ENCODE measurements at places on chromosomes 3 and 15.

DNA sequence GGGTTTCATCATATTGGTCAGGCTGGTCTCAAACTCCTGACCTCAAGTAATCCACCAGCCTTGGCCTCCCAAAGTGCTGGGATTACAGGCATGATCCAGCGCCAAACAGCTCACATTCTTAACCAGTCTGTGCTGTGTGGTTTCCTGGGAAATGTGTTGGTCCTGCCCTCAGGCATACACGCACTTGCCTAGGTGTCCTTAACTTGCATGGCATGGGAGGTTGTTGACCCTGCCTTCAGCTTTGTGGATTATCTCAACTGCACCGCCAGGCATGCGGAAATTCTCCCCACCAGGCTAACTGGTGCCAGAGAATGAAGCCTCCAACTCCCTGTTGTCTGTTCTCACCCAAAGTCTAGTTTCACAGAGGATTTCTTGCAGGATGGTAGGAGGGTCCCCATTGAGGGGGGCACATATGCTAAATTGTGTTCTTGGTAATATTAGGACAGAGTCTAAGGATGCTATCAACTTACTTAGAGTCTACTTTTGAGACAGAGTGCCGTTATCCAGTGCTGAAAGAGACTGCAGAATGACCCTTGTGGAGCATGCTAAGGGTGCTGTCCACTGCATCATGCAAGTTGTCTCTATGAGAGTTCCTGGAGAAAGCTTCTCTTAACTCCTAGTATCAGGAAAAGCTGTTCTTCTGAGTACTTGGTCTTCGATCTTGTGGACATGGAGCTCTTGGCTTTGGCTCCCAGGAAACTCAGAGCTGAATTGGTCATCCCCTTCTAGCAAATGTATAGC lies 61.6 kb upstream of the EIF1B start:
- DNase-seq = no peak
- H3K27ac ChIP-seq = no peak overlapping the region
- no peak overlapping the region for H3K4me3 ChIP-seq
- H3K27me3 ChIP-seq = no peaks in the 10 kb centered on the region
- no peaks in the 10 kb centered on the region for H3K36me3 ChIP-seq

GRCh38 chr3:2657971-2658370 lies 452.2 kb downstream of the IL5RA start:
- no peaks in the 10 kb centered on the region for H3K36me3 ChIP-seq
- no peaks in the 10 kb centered on the region for H3K27me3 ChIP-seq
- no peak for DNase-seq
- no peak overlapping the region for H3K4me3 ChIP-seq
- no peak overlapping the region for H3K27ac ChIP-seq
- H3K4me1 ChIP-seq = no peaks in the 10 kb centered on the region

- H3K4me3 ChIP-seq = no peak overlapping the region
- H3K4me1 ChIP-seq = peaks cover 28% of the 10 kb centered on the region
- no peaks in the 10 kb centered on the region for H3K27me3 ChIP-seq
- no peak for DNase-seq
These were observed 42.6 kb upstream of the MBNL1 start for GRCh38 chr3:152226176-152226575.

DNA sequence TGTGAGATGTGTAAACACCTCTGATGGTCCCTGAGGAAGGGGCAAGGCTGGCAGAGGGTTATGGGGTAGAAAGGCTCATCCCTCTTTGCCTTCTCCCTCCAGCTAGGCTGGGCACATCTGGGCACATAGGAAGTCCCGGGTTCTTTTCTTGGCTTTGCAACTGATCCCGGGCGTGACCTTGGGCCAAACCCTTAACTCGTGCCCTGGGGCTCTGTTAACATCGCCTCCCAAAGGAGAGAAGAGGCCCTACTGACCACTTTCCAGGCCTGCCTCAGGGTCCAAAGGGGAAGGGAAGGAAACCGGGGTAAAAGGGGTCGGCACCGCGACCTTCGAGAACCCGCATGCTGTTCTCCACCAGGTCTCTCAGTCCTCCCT lies 549 bp downstream of the C3orf18 start:
- DNase-seq = no peak
- peaks cover 12% of the 10 kb centered on the region for H3K36me3 ChIP-seq
- peaks cover 49% of the 10 kb centered on the region for H3K4me1 ChIP-seq
- no peak overlapping the region for H3K27ac ChIP-seq
- H3K4me3 ChIP-seq = peak overlapping the region; percentile 92
- no peaks in the 10 kb centered on the region for H3K27me3 ChIP-seq

DNA sequence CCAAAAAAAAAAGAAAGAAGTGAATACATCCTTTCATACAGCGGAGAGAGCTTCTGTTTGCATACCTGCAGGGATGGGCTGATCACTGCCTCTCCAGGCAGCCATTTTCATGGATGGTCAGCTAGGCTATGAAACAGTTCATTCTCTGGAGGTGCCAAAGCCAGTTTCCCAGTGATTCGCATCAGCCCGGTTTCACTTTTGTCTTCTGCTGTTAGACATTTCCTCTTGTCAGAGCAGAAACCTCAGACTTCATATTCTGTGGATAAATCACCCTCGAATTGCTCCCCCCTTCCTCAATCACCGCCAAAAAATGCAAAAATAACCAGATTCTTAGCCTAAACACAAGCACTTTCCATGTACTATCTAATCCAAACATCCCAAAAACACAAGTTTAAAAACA lies 225.6 kb downstream of the ADAMTS9 start:
- H3K27me3 ChIP-seq = no peaks in the 10 kb centered on the region
- H3K4me3 ChIP-seq = no peak overlapping the region
- H3K36me3 ChIP-seq = no peaks in the 10 kb centered on the region
- no peak overlapping the region for H3K27ac ChIP-seq

DNA sequence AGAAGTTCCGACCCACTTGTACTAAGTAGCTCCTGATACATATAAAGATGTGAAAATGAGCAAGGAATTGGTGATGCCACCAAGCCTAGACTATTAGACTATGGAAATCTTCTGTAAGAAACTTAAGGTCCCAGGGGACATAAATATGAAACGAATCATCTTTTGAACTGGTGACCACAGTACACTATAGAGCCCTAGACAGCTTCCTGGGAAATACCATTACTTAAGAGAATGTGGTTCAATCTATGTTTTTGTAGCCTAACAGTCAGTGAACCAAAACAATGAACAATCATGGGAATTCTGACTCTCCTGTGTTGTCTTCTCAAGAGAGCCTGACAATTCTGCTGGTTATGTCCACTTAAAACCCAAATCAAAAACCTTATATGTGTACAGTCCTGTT lies 191.6 kb downstream of the GREM1 start:
- no peaks in the 10 kb centered on the region for H3K27me3 ChIP-seq
- H3K27ac ChIP-seq = no peak overlapping the region
- H3K4me1 ChIP-seq = no peaks in the 10 kb centered on the region
- no peak for DNase-seq
- no peaks in the 10 kb centered on the region for H3K36me3 ChIP-seq

DNA sequence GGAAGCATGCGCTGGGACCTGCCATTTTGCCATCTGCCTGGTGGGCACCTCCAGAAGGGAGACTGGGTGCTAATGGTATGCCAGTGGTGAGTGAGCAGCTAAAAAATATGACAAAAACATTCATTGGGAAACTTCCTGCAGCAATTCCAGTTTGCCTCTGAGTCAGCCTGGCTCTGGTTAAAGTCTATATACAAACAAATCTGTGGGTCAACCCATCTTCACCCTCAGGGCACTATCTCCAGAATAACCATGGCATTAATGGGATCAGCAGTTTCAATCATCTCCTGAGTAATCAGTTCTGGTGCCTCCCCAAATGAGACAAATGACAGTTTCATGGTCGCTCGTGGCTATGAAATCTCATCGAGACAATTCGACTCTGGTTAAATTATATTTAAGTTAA lies 21.5 kb downstream of the FRMD4B start:
- no peaks in the 10 kb centered on the region for H3K27me3 ChIP-seq
- H3K27ac ChIP-seq = peak overlapping the region; percentile 71
- H3K4me1 ChIP-seq = peaks cover 66% of the 10 kb centered on the region
- DNase-seq = no peak
- no peak overlapping the region for H3K4me3 ChIP-seq

DNA sequence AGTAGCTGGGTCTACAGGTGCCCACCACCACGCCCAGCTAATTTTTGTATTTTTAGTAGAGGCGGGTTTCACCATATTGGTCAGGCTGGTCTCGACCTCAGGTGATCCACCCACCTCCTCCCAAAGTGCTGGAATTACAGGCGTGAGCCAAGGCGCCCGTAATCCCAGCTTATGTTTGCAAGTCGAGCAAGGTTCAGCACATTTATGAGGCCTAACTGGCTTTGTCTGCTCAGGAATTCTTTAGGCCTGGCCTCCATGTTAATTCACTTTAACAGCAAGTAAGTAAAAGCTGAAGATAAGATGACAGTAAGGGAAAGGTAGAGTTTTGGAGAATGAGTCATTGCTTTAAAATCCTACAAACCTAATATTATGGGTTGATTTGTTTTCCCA lies 24.6 kb downstream of the SIDT1 start:
- no peaks in the 10 kb centered on the region for H3K27me3 ChIP-seq
- no peak overlapping the region for H3K4me3 ChIP-seq
- H3K36me3 ChIP-seq = no peaks in the 10 kb centered on the region
- no peak for DNase-seq

GRCh38 chr15:85030301-85030929 lies 48.8 kb downstream of the PDE8A start:
- no peak overlapping the region for H3K4me3 ChIP-seq
- H3K27me3 ChIP-seq = no peaks in the 10 kb centered on the region
- no peak for DNase-seq
- H3K27ac ChIP-seq = no peak overlapping the region
- no peaks in the 10 kb centered on the region for H3K36me3 ChIP-seq
- H3K4me1 ChIP-seq = no peaks in the 10 kb centered on the region

GRCh38 chr3:134647902-134648760 lies 2.7 kb downstream of the KY start:
- H3K4me1 ChIP-seq = no peaks in the 10 kb centered on the region
- DNase-seq = no peak
- no peaks in the 10 kb centered on the region for H3K27me3 ChIP-seq
- H3K36me3 ChIP-seq = no peaks in the 10 kb centered on the region
- no peak overlapping the region for H3K27ac ChIP-seq
- no peak overlapping the region for H3K4me3 ChIP-seq

DNA sequence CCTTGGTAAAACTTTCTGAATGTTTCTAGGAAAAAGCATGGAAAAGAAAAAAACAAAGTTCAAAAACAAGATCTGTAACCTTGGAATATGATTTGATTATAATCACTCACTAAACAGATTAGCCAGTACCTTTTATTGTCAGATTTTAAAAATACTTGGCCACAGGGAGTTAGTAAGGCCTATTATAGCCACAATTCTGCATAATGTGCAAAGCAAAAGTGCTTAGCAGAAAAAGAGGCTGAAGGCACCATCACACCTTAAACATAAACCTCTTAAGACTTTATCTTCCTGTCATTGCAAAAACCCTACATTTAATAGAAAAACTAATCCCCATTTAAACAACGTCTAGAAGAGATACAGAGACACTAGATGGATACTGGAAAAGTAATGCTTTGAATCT lies 41.8 kb downstream of the CHSY1 start:
- H3K27ac ChIP-seq = no peak overlapping the region
- H3K36me3 ChIP-seq = no peaks in the 10 kb centered on the region
- H3K27me3 ChIP-seq = no peaks in the 10 kb centered on the region
- no peak overlapping the region for H3K4me3 ChIP-seq

GRCh38 chr3:18228060-18228459 lies 197.1 kb downstream of the SATB1 start:
- no peak overlapping the region for H3K27ac ChIP-seq
- peaks cover 36% of the 10 kb centered on the region for H3K4me1 ChIP-seq
- no peaks in the 10 kb centered on the region for H3K27me3 ChIP-seq
- DNase-seq = no peak
- H3K36me3 ChIP-seq = no peaks in the 10 kb centered on the region

DNA sequence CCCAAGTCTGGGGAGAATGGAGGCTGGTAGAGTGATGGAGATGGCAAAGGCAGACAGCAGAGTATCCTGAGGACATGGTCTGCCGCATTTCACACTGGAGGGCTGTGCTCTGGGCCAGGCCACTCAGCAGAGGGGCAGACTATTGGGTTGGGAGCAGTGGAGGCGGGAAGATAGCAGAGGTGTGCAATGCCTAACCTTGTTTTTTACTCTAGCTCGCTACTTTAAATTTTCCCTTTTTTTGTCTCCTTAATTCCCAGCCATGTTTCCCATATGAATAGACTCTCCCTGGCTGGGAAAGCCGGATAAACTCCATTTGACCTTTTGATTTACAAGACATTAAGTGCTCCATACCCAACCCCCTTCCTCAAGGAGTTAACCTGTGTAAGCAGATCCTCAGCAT lies 33.5 kb upstream of the ST6GAL1 start:
- no peaks in the 10 kb centered on the region for H3K27me3 ChIP-seq
- no peak overlapping the region for H3K27ac ChIP-seq
- H3K4me1 ChIP-seq = no peaks in the 10 kb centered on the region
- no peak overlapping the region for H3K4me3 ChIP-seq

- H3K4me1 ChIP-seq = no peaks in the 10 kb centered on the region
- no peaks in the 10 kb centered on the region for H3K36me3 ChIP-seq
- DNase-seq = no peak
- H3K27ac ChIP-seq = no peak overlapping the region
- no peak overlapping the region for H3K4me3 ChIP-seq
These were observed 175.3 kb downstream of the RAP2B start for GRCh38 chr3:153337369-153337768.

DNA sequence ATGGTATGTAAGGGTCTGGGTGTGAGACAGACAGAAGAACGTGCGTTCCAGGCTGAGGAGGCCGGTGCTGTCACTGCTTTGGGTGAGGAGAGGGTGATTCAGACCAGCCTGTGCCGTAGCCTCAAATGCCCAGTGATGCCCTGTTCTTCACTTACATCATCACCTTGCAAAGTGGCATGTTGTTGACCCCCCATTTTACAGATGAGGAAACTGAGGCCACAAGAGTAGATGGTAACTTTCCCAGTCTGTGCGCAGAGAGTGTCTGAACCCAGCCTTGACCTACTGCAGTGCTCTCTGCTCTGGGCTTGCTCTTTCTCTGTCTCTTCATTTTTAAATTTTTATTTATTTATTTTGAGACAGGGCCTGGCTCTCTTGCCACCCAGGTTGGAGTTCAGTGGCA lies 1.6 kb upstream of the CTSH start:
- H3K36me3 ChIP-seq = no peaks in the 10 kb centered on the region
- no peak for DNase-seq
- H3K4me1 ChIP-seq = peaks cover 7% of the 10 kb centered on the region

DNA sequence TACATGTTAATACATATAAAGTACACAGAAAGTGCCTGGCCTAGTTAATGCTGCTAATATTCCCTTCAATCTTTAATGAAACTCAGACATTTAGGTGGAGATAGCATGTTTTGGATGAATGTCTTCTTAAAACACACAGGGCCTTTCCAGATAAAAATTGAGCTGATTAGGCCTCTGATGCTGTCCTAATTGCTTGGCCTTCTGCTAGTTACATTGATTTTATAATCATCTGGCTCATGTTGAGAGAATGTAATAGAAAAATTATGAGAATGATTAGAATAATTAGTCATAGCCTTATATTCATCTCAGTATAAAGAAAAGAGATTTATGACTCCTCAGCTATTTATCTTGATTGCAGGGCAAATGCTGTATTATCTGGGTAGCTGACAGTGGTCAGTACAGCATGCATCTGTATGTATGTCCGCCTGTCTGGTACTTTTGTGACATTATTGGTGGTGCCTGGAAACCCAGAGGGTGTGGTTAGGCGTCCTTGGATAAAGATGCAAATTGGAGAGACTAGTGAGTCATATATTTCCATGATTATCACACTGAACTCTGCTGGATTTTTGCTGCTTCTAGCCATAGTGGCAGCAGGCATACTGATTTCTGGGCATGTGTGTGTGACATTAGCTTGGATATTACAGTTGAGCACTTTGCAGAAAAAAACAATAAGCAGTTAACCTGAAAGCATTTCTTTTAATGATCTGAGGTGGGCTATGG lies 120.8 kb downstream of the FEZF2 start:
- H3K4me1 ChIP-seq = no peaks in the 10 kb centered on the region
- no peaks in the 10 kb centered on the region for H3K36me3 ChIP-seq
- no peaks in the 10 kb centered on the region for H3K27me3 ChIP-seq
- no peak overlapping the region for H3K4me3 ChIP-seq
- H3K27ac ChIP-seq = no peak overlapping the region

Measured in DND-41 (cell line).